Stomach (tissue), 19 donors: ENCODE measurements at places on chromosomes 7 and 10.

- DNase-seq: no peak
These were observed 724.5 kb downstream of the LRMDA start for GRCh38 chr10:76155961-76156360.

GRCh38 chr7:52635021-52635420 lies 400.4 kb upstream of the POM121L12 start:
- no peak for DNase-seq

- no peak for DNase-seq
These were observed 64.0 kb downstream of the TACR2 start for GRCh38 chr10:69352569-69353264.

- no peak for DNase-seq
These were observed 8.6 kb downstream of the MARVELD1 start for GRCh38 chr10:97721871-97722780.

DNA sequence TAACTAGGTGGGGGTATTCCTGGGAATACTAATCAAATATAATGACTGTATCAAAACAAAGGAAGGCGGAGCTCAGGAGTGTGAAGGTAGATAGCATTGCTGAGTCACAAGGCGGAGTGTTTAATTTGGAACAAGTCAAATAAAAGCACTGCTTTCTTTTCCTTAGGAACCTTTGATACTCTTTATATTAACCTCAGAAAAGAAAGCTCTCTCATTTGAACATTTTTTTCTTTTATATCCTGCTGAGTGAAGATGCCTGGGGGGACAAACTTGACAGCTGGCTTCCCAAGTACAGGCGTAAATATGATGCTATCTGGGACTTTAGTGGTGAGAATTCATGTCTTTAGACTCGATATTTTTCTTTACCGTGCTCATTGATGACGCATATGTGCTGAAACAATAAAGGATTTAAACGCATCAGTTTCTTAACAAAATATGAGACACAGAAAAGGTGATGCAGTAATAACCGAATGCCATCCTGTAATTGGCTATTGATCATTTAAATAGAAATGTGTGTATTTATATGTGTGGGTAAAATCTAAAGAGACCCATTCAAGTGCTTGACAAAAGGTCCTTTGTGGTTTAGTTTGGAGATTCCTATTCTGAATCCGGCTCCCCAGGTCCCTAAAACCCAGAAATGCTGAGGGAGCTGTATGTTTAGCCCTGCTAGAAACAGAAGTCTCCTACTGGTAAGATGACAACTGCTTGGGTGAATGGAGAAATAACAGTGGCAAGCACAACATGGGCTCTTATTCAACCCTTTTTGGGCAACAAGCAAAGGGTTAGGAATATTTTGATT lies 102.7 kb downstream of the PRTFDC1 start:
- DNase-seq: no peak

DNA sequence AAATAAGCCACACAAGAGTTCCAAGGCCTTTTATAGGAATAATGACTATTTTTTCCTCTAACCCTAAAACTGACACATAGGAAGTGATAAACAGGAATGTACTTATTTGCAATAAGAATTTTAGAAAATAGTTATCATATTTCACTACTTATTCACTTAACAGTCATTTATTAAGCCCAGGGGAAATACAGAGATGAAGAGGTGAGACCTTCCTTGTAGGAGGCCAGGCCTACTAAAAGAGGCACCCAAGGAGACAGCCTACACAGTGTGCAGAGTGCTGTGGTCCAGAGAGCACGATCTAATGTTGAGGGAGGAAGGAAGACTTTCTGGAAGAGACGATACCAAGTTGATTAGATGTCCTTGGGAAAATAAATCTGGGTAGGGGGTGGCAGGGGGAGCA lies 45.0 kb upstream of the PPP1R3C start:
- DNase-seq: no peak

GRCh38 chr10:4602764-4603491 lies 223.1 kb upstream of the AKR1E2 start:
- DNase-seq: no peak

- no peak for DNase-seq
These were observed 81.0 kb downstream of the CNOT4 start for GRCh38 chr7:135428879-135429278.

DNA sequence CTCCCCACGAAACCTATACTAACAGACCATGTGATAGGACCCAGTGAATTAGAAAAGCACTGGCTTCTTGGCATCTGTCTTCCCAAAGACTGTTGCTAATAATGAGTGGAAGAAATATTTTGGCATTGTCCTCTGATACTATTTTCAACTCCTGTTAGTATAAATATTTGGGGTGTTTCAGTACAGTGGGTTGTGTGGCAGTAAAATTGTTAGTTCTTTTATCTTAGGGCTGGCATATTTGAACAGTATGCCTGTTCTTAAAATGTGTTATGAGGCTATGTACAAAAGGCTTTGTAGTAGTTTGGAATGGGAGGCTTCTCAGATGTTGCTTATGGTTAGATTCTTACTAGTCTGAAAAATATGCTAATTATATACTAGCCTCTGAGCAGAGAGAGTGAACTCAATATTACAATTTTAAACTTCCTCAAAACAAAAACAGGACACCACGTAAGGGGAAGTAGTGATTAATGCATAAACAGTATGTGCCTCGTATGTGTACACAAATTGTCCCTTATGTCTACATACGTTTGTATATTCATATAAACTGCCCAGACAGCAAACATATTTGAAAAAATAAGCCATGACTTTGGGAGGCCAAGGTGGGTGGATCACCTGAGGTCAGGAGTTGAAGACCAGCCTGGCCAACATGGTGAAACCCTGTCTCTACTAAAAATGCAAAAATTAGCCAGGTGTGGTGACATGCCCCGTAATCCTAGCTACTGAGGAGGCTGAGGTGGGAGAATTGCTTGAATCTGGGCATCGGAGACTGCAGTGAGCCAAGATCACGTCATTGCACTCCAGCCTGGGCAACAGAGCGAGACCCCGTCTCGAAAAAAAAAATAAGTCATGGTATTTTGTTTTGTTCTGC lies 115.4 kb downstream of the ARID5B start:
- no peak for DNase-seq

DNA sequence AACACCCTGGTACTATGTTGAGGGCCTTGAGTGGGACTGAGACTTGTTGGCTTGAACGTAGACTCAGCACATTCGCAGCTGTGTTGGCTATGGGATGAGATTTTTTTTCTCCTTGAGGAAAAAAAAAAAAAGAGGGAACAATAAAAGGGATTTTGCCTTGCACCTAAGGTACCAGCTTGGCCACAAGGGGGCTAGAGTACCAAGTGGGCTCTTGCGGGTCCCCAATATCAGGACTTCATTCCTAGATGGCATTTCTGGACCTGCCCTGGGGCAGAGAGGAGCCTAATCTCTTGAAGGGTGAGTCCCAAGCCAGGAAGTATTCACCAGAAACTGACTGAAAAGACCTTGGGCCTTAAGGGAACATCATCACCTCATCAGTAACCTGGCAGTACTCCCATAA lies 1083.6 kb upstream of the PHF14 start:
- no peak for DNase-seq

- DNase-seq: no peak
These were observed 330.2 kb downstream of the GLRX3 start for GRCh38 chr10:130466271-130466997.

GRCh38 chr7:69612981-69613380 lies 14.7 kb downstream of the AUTS2 start:
- no peak for DNase-seq

- DNase-seq: no peak
These were observed 23.9 kb downstream of the KLF6 start for GRCh38 chr10:3761021-3761686.

- peak; percentile 86 for DNase-seq
These were observed 922 bp downstream of the PPA1 start for GRCh38 chr10:70232155-70232858.

GRCh38 chr7:30322271-30323005 lies 38.0 kb downstream of the ZNRF2 start:
- no peak for DNase-seq

DNA sequence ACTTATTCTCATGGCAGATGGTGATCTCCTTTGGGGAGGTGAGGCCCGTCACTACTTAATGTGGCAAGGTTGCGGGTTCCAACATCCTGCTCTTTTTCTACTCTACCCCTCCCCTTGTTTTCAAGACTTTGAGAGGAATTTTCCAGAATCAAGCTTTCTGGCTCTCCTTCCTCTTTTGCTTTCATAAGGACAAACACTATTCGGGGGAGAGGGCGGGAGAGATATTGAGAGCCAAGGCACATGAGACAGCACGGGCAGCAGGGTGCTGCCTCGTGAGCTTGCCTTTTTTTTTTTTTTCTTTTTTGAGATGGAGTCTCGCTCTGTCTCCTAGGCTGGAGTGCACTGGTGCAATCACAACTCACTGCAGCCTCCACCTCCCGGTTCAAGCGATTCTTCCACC lies 6.9 kb upstream of the PFKFB3 start:
- no peak for DNase-seq

DNA sequence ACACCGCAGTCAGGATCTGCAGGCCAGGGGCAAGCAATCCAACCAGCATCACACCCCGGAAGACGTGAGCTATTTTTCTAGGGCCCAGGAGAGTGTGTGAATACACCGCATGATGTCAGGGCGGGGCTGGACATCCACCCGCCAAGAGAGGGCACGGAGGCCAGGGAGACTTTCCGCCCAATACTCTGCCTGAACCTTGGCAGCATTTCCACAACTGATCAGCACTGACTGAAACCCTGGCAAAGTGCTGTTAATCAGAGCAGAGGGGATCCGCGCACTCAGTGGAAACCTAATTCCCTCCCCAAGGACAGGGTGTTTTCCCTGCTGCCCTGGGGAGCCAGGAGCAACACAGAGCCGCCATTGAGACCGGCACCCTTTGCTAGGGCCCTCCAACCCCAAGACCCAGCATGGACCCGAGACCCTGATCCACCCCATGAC lies 8.2 kb downstream of the MAD1L1 start:
- DNase-seq: no peak
